SW 1271 (cell line): ENCODE measurements at places on chromosomes 3 and 15.

DNA sequence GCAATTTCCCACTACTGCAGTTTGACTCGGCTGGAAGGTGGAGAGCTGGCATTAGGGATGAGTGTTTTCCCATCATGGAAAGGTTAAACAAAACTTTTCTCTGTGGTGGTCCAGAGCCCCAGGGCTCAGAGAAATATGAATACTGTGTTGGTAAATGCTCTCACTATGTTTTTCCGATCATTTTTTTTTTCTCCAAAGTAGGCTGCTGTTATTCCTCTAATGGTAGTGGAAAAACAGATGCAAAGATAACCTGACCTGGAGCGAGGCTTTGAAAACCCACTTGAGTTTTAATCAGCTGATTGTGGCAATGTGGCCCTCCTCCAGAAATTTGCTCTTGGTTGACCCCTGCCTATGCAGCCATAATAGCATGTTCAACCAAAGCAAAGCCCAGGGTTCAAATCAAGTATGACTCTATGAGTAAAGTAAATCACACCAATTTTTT is 320.8 kb upstream of the CTNNB1 start:
- no peak for DNase-seq

- no peak for DNase-seq
Measured at GRCh38 chr15:90354986-90355385, 2.9 kb downstream of the ZNF774 start.

GRCh38 chr15:55221090-55222011 is 24.6 kb upstream of the RSL24D1 start:
- DNase-seq: peak; percentile 79

- DNase-seq: no peak
Measured at GRCh38 chr3:186097317-186097662, 11.6 kb downstream of the ETV5 start.

- DNase-seq: no peak
Measured at GRCh38 chr3:122299872-122300460, 25.1 kb upstream of the CSTA start.

DNA sequence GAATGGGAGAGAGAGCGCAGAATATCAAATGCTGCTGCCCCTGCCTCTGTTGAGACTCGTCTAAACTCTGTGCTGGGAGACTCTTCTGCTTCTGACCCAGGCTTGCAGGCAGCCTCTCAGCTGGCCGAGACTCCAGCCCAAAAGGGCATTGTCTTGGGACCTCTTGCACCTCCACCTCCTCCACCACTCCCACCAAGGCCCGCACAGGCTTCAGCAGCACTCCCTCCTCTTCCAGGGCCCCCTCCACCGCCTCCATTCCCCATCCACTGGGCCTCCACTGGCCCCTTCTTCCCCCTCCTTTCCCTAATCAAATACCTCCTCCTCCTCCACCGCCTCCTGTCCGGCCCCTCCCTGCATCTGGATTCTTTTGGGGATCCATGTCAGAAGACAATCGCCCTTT is 31.3 kb downstream of the GMNC start:
- DNase-seq: no peak

DNA sequence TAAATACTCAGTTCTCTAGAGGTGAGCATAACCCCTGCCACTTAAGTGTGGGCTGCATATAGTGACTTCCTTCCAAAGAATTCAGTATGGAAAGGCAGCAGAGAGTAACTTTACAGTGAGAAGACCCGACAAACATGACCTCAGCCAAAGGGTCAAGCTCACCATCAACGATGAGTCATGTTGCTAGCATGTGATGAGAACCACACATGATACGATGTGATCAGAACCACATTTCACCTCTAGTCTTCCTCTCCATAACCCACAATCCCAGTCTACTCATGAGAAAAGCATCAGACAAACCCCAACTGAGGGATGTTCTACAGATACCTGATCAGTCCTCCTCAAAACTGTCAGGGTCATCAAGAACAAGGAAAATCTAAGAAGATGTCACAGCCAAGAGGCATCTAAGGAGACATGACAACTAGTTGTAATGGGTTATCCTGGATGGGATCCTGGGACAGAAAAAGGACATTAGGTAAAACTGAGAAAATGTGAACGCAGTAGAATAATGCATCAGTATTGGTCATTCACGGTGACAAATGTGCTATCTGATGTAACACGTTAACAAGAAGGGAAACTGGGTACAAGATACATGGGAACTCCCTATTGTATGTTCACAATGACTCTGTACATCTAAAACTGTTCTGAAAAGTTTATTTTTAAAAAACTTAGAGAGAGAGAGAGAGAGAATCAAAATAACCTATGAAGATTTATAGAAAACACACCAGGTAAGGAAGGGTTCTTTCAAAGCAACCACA is 28.3 kb downstream of the SEC61A1 start:
- DNase-seq: peak; percentile 19

GRCh38 chr3:74315291-74315690 is 299.2 kb downstream of the CNTN3 start:
- DNase-seq: no peak

GRCh38 chr15:31278061-31278445 is 48.6 kb upstream of the KLF13 start:
- no peak for DNase-seq

DNA sequence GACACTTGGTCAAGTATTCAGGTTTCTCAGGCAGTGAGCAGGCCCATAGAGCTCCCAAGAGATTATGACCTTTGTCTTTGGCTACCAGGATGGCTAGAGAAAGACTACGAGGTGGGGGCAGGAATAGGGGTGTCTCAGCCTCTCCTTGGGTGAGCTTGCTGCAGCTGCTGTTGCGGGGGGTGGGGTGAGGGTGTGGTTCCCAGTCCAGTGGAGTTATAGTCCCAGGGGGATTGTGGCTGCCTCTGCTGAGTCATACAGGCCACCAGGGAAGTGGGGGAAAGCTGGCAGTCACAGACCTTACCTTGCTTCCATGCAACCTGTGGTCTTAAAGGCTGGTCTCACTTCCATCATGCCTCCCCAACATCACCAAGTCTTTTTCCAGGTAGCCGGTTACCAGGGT is 31.7 kb downstream of the ATP2C1 start:
- DNase-seq: no peak

DNA sequence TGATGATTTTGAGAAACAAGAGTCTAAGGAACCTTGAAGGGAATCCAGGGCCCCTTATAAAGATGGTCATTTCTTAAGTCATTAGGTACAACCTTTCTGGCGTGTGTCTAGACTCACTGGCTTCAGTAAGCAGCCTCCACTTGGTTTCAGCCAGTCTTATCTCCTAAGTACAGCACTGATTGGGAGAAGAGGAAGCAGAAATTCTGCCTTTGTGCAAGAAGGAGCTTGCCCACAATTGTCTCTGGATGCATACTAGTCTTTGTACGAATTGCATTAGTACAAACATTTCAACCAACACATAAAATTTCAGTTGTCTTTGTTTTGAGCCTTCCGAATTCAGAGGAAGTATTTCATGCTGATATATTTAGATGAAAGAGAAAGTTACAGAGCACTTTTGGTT is 139.4 kb downstream of the SLCO3A1 start:
- no peak for DNase-seq

DNA sequence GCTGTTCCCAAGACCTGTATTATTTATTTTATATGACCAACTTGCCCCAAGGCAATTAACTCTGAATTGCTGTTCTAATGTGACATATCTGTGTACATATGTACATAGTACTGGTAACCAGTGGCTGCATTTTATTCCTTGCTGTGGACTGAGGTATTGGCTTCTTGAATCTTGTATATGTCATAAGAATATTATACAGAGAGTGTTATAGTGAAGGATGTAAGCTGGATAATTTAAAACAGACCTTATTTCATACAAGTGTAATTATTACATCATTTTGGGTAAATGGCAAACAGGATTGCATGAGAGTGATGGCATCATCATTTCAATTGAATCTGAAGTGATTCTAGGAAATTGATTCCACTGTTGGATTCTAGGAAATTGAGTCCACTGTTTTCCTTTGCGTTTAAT is 32.9 kb downstream of the B3GALNT1 start:
- no peak for DNase-seq

- no peak for DNase-seq
Measured at GRCh38 chr3:32117320-32117719, 10.9 kb downstream of the GPD1L start.

DNA sequence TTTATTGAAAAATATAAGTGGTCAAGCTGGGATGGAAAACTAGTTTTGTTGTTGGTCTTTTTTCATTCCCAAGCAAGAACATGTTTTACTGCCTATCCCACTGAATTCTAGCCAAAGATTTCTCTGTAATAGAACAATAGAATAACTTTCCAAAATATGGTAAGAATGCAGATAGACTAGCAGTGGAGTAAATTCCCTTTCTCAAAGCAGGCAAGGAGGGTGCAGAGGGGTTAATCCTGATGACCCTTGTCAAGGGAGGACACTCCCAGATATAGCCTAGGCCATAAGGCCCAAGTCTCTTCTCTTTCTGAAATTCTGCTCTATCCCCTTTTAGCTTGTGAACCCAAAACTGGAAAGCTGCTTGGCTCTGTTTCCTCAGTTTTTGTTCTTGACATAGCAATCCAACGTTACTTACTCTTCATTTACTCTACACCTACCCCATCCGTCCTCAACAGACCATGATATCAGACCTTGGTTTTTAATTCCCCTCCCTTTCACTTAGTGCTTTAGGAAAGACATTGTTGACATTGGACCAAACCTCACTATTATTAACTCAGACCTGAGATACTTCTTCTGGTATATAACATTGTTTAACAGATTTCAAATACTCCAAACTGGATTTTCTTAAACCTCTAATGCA is 453.6 kb upstream of the THBS1 start:
- DNase-seq: no peak

GRCh38 chr15:61530769-61531168 is 301.7 kb upstream of the RORA start:
- no peak for DNase-seq

- DNase-seq: no peak
Measured at GRCh38 chr15:42919799-42920518, 619 bp downstream of the TTBK2 start.

DNA sequence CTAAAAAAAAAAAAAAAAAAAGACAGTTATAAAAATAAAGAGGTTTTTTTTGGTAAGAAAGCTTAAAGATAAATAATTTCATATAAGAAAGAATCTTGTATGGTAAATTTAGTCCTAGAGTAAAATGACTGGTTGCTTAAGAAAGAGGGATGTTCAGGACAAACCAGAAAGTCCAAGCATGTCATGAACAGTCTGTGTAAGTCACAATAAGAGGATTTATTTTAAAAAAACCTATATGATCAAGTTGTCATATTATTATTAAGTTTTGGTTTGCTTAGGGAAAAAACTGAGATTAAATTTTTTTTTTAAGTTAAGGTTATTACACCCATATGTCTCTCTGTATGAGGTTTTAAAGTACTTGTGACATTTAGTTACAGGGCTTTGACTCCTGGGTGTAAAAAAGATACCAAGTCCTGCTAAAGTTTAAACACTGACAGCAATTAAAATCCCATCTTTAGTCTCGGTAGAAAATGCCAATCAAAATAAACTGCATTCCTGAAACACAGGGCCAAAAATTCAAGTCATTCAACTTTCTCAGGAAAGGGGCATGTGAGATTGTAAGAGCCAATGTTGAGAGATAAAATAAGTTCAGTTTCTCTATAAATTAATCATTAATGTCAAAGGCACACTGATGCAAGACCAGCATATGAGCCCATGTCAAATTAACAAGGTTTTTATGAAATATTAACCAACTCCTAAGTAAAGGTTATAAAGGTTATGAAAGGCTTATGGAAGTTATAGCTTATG is 8.5 kb upstream of the BDH1 start:
- DNase-seq: no peak

GRCh38 chr3:61573441-61573840 is 12.1 kb downstream of the PTPRG start:
- DNase-seq: no peak

- no peak for DNase-seq
Measured at GRCh38 chr15:40787991-40788390, 18.2 kb downstream of the C15orf62 start.

- DNase-seq: no peak
Measured at GRCh38 chr3:107959550-107960154, 131.2 kb downstream of the CD47 start.

GRCh38 chr3:53834429-53835095 is 11.7 kb downstream of the CHDH start:
- DNase-seq: no peak

DNA sequence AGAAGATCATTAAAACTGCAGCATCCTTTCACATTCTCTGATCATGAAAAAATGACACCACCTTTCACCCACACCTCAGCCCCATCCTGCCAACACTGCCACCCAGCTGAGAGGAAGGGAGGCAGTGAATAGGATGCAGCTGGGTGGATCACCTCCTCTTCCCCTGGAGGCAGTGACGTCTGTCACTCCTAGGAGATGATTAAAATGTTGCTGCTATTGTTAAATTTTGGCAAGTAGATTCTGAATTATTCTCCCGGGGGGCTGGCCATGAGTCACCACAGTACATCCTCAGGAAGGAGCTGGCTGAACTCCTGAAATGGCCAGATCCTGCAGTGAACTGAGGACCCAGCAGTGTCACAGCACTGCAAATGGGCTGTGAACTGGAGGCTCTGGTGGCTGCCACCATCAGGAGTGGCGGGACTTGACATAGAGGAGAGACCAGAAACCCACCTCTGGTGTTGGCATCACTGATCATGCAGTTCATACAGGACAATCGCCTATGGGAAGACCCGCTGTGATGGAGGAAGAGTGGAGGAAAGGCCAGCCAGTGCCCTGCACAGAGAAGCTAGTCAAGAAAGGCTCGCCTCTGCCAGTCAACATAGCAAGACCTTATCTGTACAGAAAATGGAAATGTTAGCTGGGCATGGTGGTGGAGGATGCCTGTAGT is 199.1 kb downstream of the FAM43A start:
- DNase-seq: no peak

- DNase-seq: no peak
Measured at GRCh38 chr15:69826819-69827175, 270.9 kb downstream of the TLE3 start.
